ENCODE measurements at places on chromosomes 2 and 18.
A peak's percentile ranks its signal among the peaks of the same experiment; 100 is the strongest.

- DNase-seq, result no peak
These were observed 102.2 kb downstream of the ALPK2 start for GRCh38 chr18:58526425-58527284.

DNA sequence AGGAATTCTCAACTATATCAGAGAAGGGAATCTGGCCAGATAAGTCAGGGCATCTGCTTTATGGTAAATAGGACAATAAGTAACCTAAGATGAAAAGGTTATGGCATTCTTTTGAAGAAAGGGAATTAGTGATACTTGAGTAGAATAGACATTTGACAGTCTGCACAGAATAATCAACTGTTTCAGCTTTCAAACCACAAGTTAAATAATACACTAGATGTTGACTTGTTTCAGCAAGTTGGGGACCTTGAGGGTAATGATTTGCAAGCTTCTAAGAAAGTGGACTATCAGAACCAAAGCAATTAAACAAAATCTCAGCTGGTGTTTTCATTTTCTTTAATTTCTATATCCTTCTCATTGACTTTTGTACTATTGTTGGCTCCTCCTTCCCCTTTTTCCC is 54.5 kb downstream of the SLC39A10 start:
- no peak for DNase-seq

- no peak for DNase-seq
These were observed 4.4 kb downstream of the TEX44 start for GRCh38 chr2:231597014-231597611.

GRCh38 chr2:233350708-233351107 is 3.6 kb upstream of the DGKD start:
- no peak for DNase-seq

DNA sequence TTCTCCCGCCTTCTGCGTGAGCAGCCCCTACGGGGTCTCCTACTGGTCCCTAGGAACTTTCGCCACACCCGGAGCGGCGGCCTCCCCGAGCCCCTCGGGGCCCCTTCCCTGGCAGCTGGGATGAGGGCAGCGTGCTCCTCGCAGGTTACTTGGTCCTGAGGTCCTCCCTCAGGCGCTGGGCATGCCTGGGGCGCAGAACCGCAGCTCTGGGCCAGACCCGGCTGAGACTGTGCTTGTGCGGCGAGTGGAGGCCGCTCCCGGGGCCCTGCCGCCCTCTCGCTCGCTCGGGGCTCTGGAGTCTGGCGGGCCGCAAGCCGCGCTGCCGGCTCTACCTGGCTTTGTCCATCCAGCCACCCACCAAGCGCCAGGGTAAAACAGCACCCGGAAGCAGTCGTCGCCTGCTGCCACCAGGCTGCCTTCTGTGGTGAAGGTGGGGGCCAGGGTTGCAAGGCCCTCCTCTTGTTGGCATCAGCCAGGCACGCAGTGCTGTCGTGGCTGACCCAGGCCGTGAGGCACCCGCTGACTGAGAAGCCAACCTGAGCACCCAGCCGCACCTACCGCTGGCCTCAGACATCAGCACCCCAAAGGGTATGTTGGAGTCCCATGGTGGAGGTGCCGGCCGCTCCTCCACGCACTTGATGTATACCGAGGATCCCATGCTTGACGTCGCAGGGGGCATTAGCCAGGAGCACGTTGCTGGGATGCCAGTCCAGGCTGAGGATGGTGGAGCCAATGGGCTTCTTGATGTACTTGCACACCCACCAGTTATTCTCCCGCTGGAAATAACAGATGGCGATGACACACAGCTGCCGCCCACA is 46.1 kb upstream of the PTH2R start:
- DNase-seq, result no peak

- no peak for DNase-seq
These were observed 807 bp downstream of the GAREM1 start for GRCh38 chr18:32469691-32470459.

- DNase-seq, result no peak
These were observed 59.7 kb downstream of the MAP4K3 start for GRCh38 chr2:39377226-39377939.

GRCh38 chr2:136874258-136874657 is 108.9 kb downstream of the THSD7B start:
- no peak for DNase-seq

DNA sequence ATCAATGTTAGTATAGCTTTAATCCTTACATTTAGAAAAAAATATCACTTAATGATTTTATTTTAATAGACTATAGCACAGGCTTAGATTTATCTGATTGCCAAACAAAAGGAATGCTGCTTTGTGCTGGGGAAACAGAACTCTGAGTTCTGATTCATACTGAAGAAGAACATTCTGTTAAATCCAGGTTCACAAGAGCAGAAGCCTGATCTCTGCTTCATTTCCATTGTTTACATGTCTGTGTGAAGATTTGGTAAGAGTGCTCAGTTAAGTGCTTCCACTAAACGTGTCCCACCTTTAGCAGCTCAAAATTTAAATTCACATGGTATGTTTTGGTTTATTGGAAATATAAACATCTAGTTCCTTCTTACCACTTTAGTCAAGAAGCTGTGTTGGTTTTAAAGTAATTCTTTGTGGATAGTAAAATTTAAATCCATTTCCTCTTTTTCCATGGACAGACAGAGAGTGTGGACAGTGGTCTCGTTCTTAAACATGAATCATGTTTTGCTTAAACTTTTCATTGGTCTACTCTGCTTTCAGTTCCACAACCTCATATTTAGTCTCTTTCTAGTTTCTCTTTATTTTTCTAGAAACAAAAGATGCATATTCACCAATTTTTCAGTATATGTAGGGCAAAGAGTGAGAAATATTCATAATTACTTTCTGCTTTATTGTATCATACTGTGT is 59.1 kb downstream of the NYAP2 start:
- DNase-seq, result no peak

DNA sequence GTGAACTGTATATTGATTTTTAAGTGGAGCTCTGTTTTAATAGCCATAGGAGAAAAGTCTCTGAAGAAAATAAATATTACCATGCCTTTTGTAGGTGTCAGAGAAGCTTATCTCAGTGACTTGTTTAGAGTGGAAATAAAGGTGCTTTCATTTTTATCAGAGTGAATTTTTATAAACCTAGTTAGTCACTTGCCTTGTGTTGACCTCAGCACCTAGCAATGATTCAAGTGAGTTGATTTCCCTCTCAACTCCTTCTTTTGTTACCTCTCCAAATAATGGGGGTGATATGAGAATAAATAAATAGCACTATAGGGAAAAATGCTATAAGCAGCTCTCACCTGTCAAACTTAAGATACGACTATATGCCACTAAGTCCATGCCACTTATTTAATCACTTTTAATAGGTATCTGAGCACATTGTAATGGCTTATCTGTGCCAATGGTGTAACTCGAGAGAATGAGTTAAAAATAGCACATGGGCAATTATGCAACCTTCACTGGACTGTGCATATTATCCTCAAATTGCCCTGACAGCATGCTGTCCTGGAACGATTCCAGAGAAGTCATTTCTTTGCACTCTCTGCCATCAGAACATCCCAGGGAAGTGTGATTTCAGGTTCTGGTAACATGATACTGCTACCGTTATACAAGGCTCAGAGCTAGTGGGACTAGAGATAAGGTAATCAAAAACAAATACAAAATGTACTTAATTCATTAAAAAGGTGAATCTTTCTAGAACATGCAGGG is 290.8 kb downstream of the CCDC85A start:
- DNase-seq, result no peak

DNA sequence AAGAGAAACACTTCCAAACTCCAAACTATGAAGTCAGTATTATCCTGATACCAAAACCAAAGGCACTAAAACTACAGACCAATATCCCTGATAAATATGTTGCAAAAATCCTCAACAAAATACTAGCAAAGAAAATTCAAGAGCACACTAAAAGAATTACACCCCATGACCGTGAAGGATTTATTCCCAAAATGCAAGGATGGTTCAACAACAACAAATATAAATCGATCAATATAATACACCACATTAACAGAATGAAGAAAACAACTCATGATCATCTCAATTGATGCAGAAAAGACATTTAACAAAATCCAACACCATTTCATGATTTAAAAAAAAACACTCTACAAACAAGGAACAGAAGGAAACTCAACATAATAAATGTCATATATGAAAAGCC is 50.5 kb downstream of the IWS1 start:
- no peak for DNase-seq

DNA sequence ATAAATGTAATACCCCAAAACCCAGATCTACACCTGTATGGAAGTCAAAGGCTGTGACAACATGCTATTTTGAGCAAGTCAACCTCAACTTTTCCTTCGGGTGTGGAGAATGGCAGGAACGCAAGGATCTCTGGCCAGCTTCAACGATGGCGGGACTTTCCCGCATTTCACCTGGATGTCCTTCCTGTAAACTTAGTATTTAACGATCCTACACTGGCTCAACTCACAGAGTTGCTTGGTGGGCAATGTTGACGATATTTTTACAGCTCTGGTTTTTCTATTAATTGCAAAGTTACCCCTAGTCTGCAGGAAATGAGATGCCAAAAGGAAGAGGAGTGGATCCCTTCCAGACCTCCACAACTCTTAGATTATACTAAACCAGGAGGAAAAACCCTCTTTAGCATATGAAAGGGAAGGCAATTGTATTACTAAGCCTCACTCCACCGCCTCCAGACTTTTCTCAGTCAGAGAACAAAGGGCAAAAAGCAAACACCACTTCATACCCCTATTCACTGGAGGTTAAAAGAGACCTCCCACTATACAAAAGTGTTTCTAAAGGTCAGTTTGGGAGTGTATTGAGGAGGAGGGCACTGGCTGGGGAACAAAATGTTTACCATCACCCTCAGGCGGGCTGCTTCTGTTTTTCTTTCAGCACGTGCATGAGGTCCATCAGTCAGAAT is 56.5 kb upstream of the ACVR1 start:
- no peak for DNase-seq

GRCh38 chr2:23446916-23447315 is 61.9 kb downstream of the KLHL29 start:
- no peak for DNase-seq

DNA sequence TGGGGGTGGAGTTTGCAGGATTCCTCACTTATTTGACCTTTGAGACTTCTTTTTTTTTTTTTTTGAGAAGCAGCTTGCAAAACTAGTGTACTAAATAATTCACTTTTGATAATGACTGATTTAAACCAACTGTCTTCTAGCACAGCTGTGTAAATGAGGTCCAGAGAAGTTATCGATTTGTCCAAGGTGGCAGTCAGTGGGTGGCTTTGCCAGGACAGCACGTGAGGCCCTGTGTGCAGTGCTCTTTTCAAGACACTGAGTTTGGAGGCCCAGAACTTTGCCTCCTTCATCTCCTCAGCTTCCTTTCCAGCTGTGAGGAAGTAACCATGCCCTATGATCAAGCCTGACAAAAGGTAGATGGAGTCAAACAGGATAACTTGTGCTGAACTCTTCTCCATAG is 92.9 kb upstream of the LCLAT1 start:
- no peak for DNase-seq

DNA sequence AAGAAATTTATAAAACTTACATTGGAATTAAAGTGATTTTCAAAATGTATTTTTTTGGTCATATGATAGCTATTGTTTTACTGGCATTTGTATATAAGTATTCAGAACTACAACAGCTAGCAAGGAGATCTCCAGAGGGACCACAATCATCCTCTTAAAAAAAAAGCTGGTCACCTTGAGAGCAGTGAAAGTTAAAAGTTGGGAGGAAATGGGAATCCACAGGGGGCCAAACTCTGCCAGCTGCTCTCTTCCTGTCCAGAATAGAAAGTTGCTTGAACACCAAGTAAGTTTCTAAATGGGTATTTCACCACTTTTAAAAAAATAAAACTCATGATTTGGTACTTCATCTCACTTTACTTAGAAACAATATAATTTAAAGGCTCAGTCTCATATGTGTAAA is 1025.1 kb downstream of the LRP1B start:
- no peak for DNase-seq

GRCh38 chr2:208015475-208015874 is 9.9 kb downstream of the PLEKHM3 start:
- no peak for DNase-seq

- no peak for DNase-seq
These were observed 121.3 kb downstream of the GREB1L start for GRCh38 chr18:21363348-21363747.

GRCh38 chr2:29789911-29790485 is 131.4 kb downstream of the ALK start:
- no peak for DNase-seq

- no peak for DNase-seq
These were observed 90.3 kb upstream of the BCL2L11 start for GRCh38 chr2:111030260-111030891.

GRCh38 chr18:76634564-76634963 is 139.5 kb upstream of the ZNF516 start:
- no peak for DNase-seq

DNA sequence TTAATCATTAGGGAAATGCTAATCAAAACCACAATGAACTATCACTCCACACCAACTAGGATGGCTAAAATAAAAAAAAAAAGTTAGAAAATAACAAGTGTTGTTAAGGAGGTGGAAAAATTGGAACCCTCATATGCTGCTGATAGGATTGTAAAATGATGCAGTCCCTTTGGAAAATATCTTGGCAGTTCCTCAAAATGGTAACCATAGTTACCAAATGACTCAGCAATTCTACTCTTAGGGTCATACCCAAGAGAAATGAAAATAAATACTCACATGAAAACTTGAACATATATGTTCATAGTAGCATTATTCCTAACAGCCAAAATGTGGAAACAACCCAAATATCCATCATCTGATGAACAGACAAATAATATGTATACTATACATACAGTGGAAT is 15.7 kb upstream of the ACVR2A start:
- peak; percentile 15 for DNase-seq

DNA sequence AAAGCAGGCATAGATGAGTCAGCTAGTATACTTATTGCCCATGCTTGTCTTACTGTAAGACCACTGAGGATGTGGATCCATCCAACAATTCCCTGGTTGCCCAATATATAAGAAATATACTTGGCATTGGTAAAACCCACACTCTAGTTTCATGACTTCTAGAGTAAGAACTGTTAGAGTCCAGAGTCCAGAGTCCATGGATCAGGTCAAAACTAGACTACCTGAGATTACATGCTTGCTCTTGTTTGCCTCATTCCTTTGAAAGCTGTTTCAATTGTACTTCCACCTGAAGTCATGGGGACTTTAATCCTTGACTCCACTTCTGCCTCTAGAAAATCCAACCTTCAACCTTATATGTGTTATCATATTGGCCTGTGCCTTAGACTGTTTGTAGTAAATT is 707.6 kb upstream of the FAM98A start:
- no peak for DNase-seq

Data from hematopoietic multipotent progenitor cell treated with erythropoietin and hydrocortisone succinate and interleukin-3 and kit ligand, for 17 days (in vitro differentiated cells).